ENCODE measurements at places on chromosomes 16 and 17.
A peak's percentile ranks its signal among the peaks of the same experiment; 100 is the strongest.

DNA sequence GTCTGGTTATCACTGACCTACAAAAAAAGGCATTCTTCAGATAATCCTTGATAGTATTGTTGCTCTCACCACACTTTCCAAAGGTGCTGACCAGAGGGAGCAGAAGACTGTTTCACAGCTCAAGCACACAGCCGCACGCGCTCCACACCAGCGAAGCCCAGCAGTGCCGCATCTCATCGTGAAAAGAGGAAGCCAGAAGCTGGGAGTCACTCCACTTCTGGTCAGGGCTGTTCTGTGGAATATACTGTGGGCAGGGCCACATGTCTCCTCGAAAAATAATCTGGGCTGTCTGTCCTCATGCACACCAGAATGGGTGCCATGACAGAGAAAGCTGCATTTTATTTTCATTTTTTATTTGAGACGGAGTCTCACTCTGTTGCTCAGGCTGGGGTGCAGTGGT lies 7.3 kb upstream of the PRSS36 start:
- no peak for DNase-seq
- peak overlapping the region; percentile 66 for H3K27ac ChIP-seq
- no peaks in the 10 kb centered on the region for H3K36me3 ChIP-seq
- no peaks in the 10 kb centered on the region for H3K4me1 ChIP-seq

DNA sequence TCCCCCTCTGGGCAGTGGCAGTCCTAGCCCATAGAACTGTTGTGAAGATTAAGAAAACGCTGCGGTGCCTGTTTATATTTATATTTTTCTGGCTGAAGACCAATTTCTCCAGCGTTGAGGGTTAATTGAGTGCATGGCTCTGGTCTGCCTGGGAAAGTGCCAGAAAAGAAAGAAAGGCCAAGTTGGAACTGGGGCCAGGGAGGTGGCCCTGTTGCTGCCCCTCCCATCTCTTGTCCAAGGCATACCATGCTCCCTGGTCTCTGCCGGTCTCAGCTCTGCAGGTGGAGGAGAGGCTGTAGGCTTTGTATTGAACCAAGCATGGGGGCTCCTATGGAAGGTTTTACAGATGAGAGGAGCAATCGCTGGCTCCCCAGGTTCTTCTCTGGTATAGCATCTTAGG lies 124.7 kb downstream of the MGAT5B start:
- peaks cover 36% of the 10 kb centered on the region for H3K4me1 ChIP-seq
- H3K4me3 ChIP-seq = no peak overlapping the region
- H3K36me3 ChIP-seq = no peaks in the 10 kb centered on the region
- H3K27me3 ChIP-seq = no peaks in the 10 kb centered on the region
- DNase-seq = no peak

DNA sequence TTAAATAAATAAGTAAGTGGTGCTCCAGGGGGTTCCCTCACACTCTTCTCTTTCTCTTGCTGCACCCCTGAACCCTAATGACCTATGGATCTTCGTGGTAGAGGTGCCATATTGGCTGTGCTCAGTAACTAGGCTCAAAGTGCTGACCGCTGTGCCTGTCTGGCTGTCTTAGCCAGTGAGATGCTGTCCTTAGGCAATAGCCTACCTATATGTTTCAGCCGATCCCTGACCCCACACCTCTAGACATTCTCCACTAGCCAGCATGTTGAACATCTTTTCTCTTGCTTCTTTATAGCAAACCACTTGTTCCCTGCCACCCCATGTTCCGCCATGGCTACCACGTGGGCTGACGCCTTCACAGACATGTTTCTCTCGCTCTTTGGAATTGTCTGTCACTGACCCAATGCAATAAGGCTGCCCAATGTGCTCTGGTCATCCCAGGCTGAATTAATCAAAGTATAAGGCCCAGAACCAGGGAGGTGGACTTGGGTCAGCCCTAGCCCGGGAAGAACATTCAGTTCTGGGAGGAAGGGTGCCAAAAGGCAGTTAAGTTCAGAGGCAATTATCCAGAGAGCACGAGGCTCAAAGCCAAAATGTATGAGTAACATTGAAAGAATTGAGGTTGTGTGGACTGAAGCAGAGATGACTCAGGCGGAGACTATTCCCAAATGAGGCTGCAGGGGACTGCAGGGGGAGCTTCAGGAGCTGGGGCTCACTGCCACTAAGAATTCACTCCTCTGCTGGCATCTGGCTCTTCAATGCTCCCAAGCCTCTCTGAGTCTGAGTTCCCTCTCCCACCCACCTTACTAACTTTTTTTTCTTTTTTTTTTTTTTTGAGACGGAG lies 28.7 kb upstream of the TNRC6A start:
- no peaks in the 10 kb centered on the region for H3K4me1 ChIP-seq
- H3K27me3 ChIP-seq = peaks cover 17% of the 10 kb centered on the region
- no peak overlapping the region for H3K4me3 ChIP-seq
- H3K27ac ChIP-seq = no peak overlapping the region

- H3K4me1 ChIP-seq = no peaks in the 10 kb centered on the region
- no peak overlapping the region for H3K27ac ChIP-seq
- no peaks in the 10 kb centered on the region for H3K36me3 ChIP-seq
- H3K4me3 ChIP-seq = no peak overlapping the region
- peaks cover 4% of the 10 kb centered on the region for H3K27me3 ChIP-seq
- DNase-seq = no peak
Measured at GRCh38 chr17:34178092-34178491, 77.0 kb upstream of the CCL2 start.

- no peaks in the 10 kb centered on the region for H3K36me3 ChIP-seq
- DNase-seq = no peak
- H3K4me1 ChIP-seq = no peaks in the 10 kb centered on the region
- H3K4me3 ChIP-seq = no peak overlapping the region
- H3K27ac ChIP-seq = no peak overlapping the region
- no peaks in the 10 kb centered on the region for H3K27me3 ChIP-seq
Measured at GRCh38 chr17:21742326-21742725, 50.0 kb downstream of the KCNJ18 start.

DNA sequence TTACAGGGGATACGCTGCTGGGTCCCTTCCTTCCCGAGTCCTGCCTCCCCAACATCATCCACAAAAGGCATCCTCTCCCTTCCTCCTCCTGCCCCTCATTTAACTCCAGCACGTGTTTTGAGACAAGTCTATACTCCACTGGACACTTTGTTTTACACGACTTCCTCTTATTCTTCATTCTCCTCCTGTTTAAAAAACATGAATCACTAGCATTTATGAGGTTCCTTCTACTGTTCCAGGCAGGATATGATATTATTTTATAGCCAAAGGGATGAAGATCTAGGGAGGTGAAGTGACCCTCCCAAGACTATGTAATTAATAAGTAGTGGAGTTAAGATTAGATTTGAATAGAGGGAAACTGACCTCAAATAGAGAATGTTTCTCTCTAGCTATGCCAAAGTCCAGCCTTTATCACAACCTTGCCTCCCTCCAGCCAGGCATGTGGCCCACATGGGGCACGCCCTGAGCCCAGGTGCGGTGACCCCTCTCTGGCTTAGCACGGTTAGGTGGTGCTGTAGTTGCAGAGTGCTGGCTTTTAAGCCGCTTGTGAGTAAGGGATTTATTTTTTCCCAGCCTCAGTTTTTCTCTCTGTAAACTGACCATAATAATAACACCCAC lies 1.3 kb upstream of the HSD17B2 start:
- H3K27ac ChIP-seq = no peak overlapping the region
- H3K4me3 ChIP-seq = no peak overlapping the region
- no peaks in the 10 kb centered on the region for H3K36me3 ChIP-seq

All from naive thymus-derived CD8-positive, alpha-beta T cell (primary cell).